ENCODE measurements at places on chromosomes 4 and X.

- no peak for DNase-seq
These were observed 91.4 kb downstream of the HEPH start for GRCh38 chrX:66255359-66255967.

DNA sequence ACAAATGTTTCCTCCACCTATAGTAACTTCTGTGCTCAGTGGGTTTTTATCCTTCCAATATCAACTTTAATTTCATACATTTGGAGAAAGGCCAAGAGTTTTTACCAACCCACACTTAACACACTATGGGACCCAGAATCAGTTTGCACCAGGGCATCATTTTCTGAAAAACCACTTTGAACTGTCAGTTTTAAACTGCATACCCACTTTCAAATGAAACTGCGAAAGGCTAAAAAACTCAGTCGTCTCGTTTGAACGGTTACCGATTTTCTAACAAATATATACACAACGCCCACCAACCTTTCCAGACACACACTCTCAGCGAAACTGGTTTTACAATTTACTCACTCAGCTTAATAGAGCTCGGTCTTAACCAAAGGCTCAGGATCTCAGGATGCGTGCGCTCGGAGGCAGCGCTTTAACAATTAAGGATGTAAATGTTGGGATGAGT is 376 bp downstream of the ABCG2 start:
- no peak for DNase-seq

- DNase-seq = no peak
These were observed 714.1 kb downstream of the STIM2 start for GRCh38 chr4:27574743-27575142.

DNA sequence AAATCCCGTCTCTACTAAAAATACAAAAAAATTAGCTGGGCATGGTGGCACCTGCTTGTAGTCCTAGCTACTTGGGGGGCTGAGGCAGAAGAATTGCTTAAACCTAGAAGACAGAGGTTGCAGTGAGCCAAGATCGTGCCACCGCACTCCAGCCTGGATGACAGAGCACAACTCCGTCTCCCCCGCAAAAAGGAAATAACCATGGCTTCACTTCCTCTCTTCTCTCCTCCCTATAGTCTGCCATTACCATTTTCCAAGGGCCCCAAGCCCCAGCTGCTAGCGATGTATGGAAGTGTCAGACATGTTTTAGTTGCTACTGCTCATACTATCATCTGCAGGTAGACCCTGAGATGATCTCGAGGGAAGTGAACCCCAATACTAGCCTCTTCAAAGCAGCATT is 177.3 kb upstream of the FAM9B start:
- DNase-seq = no peak

- DNase-seq = no peak
These were observed 29.9 kb downstream of the ELF2 start for GRCh38 chr4:139146926-139147629.

DNA sequence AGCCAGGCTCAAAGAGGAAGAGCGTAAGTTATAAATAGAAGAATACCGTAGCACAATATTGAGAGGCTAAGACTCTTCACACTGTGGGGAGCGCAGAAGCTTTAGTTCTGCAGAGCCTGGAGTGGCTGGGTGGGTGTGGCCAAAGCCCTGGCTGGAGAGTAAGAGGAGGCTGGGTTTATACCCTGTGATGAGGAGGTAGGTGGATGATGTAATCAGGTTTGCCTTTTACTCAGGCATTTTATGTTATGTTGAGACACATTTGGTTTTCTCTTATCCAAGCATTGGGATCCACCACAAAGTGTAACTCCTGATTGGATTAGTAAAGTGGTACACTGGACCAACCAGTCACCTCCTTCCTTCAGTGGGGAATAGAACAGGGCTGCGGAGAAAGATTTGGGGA is 13.9 kb downstream of the CDS1 start:
- DNase-seq = no peak

GRCh38 chr4:8324640-8325239 is 55.2 kb downstream of the HTRA3 start:
- DNase-seq = no peak

- no peak for DNase-seq
These were observed 158.3 kb downstream of the DMD start for GRCh38 chrX:33053001-33053400.

DNA sequence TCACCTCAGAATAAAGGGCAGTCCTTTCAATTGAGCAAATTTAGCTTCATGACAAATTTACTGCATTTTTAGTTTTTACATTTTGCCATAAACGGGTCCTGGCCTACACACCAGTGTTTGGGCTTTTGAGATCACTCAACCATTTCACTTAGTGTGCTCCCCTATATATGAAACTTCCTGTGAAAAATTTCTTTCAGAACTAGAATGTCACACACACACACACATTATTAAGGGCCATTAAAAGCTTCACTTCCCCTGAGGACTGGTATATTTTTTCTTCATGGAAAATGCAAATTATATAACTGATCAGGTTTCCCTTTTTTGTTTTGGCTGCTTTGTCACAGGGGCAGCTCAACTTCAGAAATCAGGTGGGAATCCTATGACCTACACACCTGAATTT is 206.5 kb downstream of the ENOX2 start:
- no peak for DNase-seq

GRCh38 chrX:123093792-123094191 is 90.3 kb upstream of the GRIA3 start:
- no peak for DNase-seq

DNA sequence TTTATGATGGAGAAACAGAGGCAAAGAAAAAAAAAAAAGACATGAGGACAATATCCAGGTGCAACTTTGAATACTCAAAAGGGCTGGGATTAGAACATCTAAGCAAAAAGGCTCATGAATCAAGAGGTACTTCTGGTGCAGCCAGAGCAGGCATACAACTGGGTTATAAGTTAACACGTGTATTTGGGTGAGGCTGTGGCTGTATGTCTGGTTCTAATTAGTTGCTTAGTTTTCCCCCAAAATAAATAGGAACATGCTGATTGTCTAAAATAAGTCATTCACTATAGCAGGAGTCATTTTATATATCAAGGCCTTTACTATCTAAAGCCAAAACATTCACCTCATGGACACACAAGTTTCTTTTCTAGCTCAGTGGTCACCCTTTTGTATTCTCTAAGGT is 20.2 kb downstream of the NHS start:
- no peak for DNase-seq

- no peak for DNase-seq
These were observed 42.7 kb upstream of the FGFBP2 start for GRCh38 chr4:16005676-16006075.

GRCh38 chr4:8338351-8338961 is 68.9 kb downstream of the HTRA3 start:
- no peak for DNase-seq

- no peak for DNase-seq
These were observed 134.9 kb downstream of the SMIM20 start for GRCh38 chr4:26048950-26049349.

DNA sequence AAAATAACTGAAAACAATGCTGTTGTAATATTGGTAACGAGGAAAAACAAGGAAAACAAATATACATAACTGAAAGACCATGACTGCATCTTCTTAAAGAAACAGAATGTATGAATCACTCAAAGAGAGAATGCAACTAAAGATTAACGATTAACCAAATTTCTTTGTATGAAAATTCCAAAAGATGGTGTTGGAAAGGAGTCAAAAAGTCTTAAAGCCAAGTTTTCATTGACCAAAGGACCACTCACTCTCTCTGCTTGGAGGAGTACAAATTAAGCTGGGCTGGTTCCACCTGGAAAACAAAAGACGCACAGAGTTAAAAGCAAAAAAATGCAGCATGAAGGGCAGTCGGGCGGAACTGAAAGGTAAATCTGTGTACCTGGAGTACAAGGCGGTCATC is 1.8 kb downstream of the DCAF12L1 start:
- DNase-seq = no peak

- DNase-seq = no peak
These were observed 7.6 kb downstream of the HNRNPDL start for GRCh38 chr4:82422616-82423015.

DNA sequence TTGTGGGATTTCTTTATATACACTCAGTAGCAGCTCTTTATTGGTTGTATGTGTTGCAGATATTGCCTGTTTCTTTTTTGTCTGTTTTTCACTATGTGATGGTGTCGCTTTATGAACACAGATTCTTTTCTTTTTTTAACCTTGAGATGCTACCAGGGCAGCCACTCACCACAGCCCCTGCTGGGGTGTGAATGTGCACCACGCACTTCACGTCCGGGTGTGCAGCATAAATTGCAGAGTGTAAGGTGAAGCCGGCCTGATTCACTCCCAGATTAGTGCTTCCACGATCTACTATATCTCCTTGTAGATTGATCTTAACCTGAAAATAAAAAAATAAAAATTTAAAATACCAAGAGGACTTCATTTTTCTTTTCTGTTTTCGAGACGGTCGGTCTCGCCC is 71.4 kb downstream of the FAM193A start:
- DNase-seq = no peak

- no peak for DNase-seq
These were observed 17.0 kb downstream of the ENOX2 start for GRCh38 chrX:130885996-130886395.

DNA sequence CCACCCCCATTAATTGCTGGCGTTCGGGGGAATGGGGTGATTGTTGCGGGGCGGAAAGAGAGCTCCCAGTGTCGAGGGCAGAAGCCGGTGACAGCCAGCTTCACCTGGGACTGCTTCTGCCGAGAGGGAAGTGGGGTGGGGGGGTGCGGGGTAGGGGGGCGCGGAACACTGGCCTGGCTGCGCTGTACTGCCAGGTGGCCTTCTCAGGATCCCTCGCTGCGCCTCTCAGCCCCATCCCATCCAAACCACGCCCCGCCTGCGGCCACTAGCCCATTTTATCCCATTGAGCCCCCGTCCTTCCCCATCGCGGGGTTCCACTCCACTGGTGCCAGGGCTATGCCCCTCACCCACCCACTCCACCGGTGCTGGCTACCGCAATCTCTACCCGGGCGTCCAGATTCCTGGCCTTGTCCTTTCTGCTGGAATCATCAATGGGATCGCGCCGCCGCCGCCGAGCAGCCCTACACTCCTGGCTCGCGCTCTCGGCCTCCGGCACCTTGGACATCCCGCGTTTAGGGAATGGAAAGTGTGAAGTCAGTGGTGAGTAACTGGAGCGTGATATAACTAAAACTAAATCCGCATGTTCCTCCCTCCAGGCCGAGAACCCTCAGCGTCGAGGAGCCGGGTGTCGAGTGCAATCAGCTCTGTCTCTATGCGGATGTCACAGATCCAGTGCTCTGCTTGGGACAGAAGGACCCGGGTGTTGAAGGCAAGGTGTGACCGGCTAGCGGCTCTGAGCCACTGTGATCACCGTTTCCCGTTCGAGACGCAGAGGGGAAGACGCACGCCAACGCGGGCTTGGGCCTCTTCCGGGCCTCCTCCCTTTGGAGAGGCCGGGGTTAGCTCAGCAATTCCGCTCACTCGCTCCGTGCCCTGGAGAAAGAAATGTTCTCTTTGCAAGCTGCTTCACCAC is 20.5 kb downstream of the NKX3-2 start:
- no peak for DNase-seq

GRCh38 chrX:17192106-17192505 is 182.9 kb upstream of the NHS start:
- DNase-seq = no peak

- DNase-seq = no peak
These were observed 163.4 kb downstream of the PTTG2 start for GRCh38 chr4:38123555-38123954.

- DNase-seq = no peak
These were observed 138.3 kb downstream of the UNC5C start for GRCh38 chr4:95410387-95410977.

GRCh38 chr4:71009890-71010588 is 16.6 kb downstream of the DCK start:
- no peak for DNase-seq

GRCh38 chr4:142883040-142883832 is 37.1 kb upstream of the INPP4B start:
- DNase-seq = no peak

DNA sequence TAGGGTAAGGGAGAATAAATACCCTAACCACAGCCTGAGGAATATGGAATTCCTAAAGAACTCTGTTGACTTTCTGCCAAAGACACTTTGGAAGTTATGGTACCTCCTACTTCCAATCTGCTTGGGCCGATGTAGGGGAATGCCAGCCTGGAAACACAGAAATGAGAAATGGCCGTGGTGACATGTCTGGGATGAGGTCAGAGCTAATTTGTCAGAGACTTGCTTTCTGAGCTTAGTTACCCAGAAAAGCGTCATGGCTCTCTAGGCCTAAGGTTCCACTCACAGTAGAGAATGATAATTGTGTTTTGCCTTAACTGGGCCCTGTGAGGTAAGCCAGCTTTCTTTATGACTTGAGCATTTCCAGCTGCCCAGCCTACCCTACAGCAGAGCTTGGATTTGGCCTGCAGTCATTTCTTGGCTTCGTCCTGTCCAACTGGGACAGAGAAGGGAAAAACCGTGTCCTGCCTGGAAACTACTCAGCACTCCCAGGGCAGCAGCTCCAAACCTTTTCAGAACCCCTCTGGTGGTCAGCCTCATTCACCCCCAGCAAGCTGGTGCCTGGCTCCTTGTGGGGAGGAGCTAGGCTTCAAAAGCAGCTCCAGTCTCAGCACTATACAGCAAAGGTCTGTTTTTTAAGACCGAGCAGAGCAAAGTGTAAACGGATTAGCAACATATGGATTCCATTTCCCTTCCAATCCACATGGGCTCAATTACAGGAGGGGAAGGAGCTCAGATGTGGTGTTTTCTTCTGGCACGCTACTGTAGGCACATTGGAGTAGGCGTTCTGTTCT is 92.3 kb downstream of the RLIM start:
- DNase-seq = no peak

DNA sequence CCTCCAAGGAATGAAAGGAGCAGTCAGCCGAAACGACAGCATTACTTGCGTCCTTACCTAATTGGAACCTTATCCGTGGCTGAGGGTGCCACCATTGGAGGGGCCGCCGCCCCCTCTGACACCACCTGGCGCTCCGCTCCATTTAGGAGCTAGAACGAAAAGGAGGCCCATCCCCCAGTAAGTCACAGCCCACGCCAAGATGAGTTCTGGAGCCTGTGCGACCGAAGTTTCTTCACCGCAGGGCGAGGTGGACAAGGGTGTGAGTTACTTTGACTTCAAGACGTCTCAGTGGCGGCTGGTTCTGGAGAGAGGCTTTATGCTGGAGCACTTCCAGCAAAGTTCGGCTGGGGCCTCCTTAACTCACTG is 729 bp upstream of the IRF2 start:
- DNase-seq = peak; percentile 65

- no peak for DNase-seq
These were observed 127.8 kb upstream of the TBL1X start for GRCh38 chrX:9337046-9337445.

GRCh38 chr4:104524026-104524425 is 29.3 kb upstream of the CXXC4 start:
- no peak for DNase-seq

DNA sequence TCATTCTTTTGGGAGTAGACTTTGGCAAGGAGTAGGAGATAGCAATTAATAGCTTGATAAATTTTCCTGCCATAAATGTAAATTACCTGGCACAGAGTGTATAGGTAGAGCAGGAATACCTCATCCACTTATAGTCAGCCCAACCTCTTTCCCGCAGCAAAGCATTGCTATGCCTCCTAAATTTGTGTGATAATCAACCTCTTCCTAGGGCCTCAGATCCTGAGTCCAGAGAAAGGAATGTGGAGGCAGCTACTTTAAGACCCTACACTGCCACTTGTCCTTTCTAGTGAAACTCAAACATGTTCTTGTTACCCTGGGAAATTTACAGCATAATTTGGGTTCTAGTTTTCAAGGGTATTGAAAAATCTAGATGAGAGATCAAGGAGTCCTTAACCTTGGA is 919.0 kb downstream of the RAPGEF2 start:
- DNase-seq = no peak

- DNase-seq = no peak
These were observed 55.8 kb downstream of the XAGE2 start for GRCh38 chrX:52424656-52425055.

Data from activated CD4-positive, alpha-beta T cell treated with anti-CD3 and anti-CD28 coated beads, Interleukin-2, amount 50 U/mL, for 48 hours (primary cell).